HS-5 (cell line): ENCODE measurements at places on chromosomes 16 and 17.

GRCh38 chr16:72211110-72211509 is 39.2 kb upstream of the PMFBP1 start:
- no peak for DNase-seq

DNA sequence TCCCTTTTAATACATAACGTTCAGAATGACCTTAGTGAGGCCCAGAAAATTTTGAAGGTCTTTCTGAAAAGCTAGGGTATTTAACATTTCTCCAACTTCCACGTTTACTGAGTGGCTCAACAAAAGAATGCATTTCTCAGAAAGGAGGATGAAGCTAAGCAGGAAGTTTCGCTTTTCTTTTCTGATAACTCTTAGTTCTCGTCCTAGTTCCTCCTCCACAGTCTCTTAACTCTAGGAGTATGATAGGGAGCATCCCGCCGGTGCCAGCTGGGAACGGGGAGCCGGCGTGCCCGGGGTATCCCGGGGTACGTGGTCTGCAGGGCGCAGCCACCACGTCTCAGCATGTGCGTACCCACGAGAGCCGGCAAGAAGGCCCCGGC is 363 bp downstream of the KARS1 start:
- no peak for DNase-seq

DNA sequence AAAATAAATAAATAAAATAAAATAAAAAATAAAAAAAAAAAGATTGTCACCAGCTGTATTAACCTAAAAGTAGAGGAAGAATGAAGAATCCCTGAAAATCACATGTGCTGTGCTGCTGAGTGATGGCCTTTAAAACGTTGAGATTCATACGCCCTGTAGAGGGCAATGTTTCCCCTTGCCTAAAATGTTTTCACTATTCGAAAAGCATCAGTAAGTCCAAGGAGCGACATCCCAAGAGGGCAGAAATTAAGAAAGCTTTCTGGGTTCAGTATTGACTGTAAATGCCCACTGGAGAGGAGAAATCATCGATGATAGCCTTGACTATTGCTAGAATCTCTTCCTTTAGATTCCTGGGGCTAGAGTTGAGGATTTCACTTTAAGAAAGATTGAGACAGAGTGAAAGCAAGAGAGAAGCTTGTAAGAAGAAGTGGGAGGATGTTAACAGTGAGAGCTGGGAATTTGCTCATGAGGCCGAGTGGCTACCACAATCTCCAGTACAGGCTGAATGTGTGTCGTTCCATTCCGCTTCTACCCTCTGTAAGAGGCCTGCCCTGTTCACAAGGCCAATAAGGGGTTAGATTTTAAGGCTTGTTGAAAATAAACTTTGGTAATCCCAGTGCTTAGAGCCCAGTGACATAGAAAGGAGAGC is 170.8 kb upstream of the FAM20A start:
- no peak for DNase-seq

- no peak for DNase-seq
Measured at GRCh38 chr17:45367216-45367615, 50.4 kb upstream of the MAP3K14 start.

DNA sequence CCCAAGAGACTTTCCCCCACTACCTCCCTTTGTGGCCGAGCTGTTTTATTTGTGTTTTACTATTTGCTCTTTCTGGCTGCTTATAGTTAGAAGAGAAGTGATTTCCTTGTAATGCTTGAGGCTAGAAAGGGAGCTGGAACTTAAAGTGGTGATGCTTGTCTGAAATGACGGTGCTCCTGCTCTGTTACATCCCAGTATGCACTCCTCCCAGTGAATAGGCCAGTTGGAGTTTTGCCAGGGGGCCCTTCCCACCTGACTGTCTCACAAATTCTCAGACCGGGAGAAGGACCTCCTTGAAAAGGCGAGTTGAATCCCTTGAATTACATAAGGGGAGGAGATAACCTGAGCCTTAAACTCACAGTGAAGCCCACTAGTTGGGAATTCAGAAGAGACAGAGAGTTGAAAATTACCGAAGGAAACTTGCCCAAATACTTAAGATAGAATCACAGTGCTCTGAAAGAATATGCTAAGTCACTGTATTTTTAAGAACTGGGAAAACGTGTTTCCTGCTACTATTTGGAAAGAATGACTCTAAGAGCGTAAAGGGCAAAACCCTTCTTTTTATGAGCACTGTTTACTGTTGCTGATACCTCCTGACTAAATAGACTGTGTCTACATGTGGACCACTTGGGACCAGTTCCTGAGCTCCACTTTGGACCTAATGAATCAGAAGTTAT is 84.7 kb upstream of the CLEC3A start:
- DNase-seq = no peak

DNA sequence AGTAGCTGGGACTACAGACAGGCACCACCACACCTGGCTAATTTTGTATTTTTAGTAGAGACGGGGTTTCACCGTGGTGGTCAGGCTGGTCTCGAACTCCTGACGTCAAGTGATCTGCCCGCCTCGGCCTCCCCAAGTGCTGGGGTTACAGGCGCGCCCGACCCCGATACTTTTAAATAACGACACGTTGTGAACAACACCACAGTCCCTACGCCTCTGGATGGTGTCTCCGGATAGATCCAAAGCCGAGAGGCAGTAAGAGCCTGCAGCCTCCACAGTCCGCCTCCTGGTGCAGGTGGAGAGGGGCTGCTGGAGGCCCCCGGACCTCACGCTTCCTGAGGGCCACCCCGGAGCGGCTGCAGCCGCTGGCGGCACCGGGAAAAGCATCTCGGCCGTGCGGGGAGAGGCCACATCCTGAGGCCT is 741 bp upstream of the TLCD3A start:
- DNase-seq = no peak

GRCh38 chr17:27343294-27343693 is 49.4 kb downstream of the WSB1 start:
- DNase-seq = no peak

DNA sequence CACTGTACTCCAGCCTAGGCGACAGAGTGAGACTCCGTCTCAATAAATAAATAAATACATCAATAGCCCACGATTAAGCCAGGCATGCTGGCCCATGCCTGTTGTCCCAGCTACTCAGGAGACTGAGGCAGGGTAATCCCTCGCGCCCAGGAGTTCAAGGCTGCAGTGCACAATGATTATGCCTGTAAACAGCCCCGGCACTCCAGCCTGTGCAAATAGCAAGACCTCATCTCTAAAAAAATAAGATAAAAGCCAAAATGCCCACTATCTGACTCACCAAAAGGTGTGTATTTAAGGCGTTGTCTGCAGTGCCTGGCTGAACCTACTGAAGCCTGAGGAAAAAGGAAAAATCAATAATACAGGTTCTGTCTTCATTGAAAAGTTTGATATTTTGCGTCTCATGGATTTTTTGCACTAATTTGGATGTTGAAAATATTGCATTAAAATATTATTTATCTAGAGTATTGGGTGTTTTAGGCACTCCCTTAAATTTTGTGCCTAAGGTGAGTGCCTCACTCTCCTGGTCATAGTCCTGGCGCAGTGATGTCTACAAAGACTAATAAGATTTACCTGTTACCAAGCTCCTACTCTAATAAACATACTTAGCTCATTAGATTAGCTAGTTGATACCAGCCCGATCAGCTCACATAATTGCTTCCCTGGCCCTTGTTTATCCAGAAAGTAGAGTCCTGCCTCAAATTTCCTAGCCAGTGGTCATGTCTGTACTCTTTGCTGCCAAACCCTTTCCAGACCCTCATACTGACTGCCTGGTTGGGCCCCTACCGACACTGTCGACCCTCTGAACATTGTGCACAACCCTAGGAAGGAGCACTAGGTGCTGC is 24.7 kb upstream of the TOB1 start:
- no peak for DNase-seq

DNA sequence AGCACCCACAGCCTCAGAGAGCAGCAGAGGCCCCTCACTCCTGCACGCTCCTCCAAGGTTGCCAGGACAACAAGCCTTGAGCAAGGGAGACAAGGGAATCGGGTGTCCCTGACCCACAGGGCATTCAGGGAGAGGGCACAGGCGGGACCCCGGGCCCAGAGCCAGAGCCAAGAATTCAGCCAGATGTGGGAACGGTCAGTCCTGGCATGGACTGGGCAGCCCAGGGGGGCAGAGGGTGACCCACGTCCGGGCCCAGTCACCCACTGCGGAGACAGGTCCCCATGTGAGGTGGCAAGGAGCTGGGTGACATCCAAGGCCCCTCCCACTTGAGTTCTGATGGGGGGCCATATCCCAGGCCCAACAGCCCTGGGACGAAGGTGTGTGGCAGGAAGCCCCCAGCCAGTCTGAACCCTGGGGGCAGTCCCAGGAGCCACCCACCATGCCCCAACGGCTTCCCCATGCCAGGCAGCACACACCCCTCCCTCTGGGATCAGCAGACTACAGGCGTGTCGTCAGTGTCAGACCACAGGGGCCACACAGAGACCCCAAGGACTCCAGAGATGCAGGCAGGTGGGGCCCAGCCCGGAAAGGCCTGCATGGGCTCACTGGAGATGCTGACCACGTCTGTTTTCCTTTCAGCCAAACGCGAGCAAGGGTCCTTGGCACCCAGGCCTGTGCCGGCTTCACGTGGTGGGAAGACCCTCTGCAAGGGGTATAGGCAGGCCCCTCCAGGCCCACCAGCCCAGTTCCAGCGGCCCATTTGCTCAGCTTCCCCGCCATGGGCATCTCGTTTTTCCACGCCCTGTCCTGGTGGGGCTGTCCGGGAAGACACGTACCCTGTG is 23.0 kb downstream of the USP6 start:
- no peak for DNase-seq

- DNase-seq = no peak
Measured at GRCh38 chr16:88017587-88018101, 66.4 kb downstream of the BANP start.

GRCh38 chr16:4957420-4957719 is 760 bp upstream of the SEC14L5 start:
- DNase-seq = no peak

- no peak for DNase-seq
Measured at GRCh38 chr17:7132511-7133094, 18.0 kb upstream of the ASGR2 start.

- no peak for DNase-seq
Measured at GRCh38 chr16:8622315-8622656, 788 bp downstream of the METTL22 start.

DNA sequence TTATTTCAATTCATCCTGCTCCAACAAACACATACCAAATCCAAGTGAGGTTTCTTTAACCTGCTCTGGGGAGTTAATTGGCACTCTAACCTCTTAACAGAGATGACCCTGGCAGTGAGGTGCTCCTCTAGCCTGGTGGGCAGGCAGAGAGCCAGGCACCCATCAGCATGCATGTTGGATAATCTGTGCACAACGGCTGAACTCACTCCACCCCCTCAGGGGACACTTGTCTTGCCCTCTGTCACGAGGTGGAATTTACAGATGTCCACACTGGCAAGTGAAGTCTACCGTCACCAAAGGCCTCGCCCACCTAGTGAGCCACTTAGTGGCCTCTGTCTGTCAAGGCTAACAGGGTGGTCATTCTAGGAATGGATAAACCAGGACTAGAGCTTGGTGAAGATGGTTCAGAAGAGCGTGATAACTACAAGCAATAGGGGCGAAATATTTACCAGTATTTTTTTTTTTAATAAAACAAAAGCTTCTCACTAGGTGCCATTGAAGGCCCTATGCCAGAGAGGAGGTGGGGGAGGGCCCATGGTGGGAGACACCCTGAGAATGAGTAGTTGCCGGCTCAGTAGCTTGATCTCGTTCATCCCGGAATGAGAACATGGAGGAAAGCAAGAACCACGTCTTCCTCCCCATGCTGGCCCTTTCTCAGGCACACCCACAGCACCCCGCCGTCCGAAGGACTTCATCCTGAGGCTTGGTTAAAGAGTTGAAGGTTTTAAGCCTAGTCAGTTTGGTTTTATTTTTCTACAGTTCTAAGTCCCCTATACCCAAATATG is 25.2 kb downstream of the PLD6 start:
- DNase-seq = no peak

DNA sequence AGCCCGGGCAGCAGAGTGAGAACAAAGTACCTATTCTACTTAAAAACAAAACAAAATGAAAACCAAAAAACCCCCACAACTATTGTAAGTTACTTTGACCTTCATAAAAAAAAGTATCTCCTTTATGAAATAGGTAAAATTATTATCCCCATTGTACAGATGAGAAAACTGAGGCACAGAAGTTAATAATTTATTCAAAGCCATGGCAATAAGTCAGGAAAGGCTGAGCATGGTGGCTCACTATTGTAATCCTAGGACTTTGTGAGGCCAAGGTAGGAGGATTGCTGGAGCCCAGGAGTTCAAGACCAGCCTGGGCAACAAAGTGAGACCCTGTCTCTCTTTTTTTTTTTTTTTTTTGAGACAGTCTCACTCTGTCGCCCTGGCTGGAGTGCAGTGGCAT is 30.5 kb downstream of the FCSK start:
- DNase-seq = no peak

DNA sequence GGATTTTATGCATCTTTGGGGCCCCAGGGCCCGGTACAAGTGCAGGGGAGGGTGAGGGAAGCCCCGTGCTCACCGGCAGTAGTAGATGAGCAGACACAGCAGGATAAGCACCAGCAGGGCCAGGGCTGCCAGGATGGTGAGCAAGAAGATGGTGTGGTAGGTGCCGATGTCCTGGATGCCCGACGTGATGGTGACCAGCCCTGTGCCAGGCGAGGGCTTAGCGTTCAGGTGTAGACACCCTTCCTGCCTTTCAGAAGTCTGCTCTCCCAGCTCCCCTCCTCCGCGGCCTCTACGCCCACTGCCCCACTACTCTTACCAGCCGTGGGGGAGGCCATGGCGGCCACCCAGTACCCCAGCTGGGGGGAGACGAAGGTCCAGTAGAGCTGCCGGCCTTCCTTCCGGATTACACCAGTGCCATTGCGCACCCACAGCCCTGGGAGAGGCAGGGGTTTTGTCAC is 8.0 kb downstream of the FAM171A2 start:
- no peak for DNase-seq
